Dermis microvascular lymphatic vessel endothelial cell (primary cell): ENCODE measurements at places on chromosomes 7 and 10. TPM values are rescaled to one million over a fixed set of nuclear protein-coding genes. Genes with fewer than 3 reads are reported as not detected.
A peak's percentile ranks its signal among the peaks of the same experiment; 100 is the strongest.

GRCh38 chr10:46992803-46993561 is 81.8 kb downstream of the PTPN20 start:
- DNase-seq, result peak; percentile 25

DNA sequence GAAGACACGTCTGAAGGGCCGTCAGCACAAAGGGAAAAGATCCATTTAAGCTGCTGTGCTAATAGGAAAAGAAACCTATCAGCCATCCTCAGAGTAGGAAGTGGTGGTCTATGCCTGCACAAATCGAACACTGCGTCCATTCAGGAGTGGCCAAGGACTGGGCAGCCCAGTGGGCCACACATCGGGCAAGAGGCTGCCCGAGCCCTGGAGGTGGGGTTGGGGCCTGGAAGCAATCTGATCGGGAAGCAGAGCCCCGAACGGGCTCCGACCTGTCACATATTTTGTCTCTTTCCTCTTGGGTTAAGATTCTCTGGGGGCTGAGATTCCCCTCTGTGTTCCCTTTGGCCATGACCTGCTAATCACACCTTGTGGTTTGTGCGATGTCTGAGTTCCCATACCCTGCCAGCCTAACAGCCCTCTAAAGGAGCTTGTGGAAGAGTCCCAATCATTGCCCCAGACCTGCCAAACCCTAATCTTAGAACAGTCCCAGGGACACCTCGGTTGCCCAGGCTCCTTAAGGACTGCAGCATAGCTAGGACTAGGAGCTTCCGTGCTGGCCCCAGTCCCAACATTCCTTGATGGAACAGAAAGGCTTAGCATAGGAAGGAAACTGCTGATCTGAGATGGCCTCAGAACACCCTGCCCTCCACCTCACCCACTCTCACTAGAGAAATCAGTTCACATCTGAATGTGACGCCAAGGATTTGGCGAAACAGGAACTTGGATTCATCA is 77.9 kb upstream of the SAMD8 start:
- DNase-seq, result no peak

DNA sequence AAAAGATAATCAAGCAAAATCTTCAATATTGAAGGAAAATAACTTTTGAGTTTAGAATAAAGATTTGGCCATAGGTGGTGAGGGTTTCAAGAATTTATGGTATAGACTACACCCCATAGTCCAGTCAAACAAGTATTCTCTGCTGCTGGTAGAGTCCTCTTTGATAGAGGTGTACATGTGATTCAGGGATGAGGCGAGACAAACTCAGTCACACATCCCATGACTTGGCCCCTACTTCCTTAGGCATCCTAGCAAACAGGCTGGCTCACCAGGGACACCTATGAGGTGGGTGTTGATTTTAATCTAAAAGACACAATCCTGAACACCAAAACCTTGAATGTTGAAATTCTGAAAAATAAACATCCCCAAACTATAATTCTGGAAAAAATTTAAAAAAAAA is 78.1 kb upstream of the SLC25A13 start:
- no peak for DNase-seq

GRCh38 chr10:87066178-87066577 is 28.5 kb downstream of the GLUD1 start:
- no peak for DNase-seq

GRCh38 chr10:100687143-100688003 is 58.0 kb upstream of the PAX2 start:
- no peak for DNase-seq

DNA sequence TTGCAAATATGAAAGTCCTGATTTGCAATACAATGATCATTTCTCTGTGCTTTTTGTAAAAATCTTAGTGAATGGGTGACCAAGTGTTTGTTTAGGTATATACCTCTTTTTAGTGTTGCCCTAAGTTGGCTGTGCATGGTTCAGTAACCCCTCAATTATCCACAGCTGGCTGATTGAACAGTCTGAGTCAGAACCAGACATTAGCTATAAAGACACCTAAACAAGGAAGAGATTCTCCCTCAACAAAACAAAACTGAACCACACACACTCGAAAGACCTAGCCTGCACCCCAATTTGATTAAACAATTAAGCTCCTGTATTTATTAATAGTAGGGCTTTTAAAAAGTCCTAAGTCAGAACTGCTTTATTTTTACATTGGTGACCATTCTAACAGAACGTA is 2.8 kb downstream of the RSBN1L start:
- no peak for DNase-seq

The LBX1 gene
- not detected in 2 replicates for total RNA-seq

DNA sequence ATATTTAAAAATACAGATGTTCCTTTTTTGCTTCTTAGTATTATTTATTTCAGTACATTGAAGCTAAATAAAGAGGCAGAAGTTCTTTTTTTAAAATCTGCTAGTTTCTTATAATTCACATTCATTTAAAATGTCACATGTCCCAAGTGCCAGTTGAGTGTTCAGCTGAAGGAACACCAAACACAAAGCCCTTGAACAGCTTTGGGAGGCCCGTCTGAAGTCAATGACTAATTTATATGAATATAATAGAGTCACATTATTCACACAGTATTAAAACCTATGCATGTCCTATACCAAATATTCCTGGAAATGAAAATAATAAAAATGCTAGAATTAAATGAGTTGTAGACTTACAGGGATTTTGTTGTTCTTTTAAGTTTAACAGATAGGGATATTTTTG is 70.3 kb downstream of the GNAI1 start:
- DNase-seq, result no peak

DNA sequence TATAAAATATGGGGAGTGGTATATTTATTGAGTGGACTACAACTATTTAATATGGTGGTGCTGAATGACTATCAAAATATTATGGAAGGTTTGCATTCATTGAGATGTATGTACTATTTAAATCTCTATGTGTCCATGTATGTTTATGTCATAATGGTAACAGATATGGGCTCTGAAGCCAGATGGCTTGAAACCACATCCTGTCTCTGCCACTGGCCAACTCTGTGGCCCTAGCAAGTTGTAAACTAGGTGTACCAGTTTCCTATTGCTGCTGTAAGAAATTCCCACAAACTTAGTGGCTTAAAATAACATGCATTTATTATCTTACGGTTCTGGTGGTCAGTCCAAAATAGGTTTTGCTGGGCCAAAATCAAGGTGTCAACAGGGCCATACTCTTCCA is 198.1 kb upstream of the NFE2L3 start:
- DNase-seq, result no peak

GRCh38 chr7:88490874-88491273 is 184.2 kb upstream of the STEAP4 start:
- no peak for DNase-seq

GRCh38 chr10:3067118-3067858 is at the start of gene PFKP:
Gene PFKP, plus strand, starts transcription at chr10:3067548. Its CDS starts 48 bp downstream, at chr10:3067596.
- no peak for DNase-seq

GRCh38 chr10:104322416-104322782 is 15.9 kb downstream of the ITPRIP start:
- DNase-seq, result no peak

The UNCX gene
- total RNA-seq, result not detected in 2 replicates

The OR2A25 gene
- total RNA-seq, result not detected in 2 replicates

The AHCYL2 gene
- total RNA-seq, result 4.0 and 7.6 TPM in 2 replicates

The ZEB1 gene
- 58.5 and 62.6 TPM in 2 replicates for total RNA-seq

DNA sequence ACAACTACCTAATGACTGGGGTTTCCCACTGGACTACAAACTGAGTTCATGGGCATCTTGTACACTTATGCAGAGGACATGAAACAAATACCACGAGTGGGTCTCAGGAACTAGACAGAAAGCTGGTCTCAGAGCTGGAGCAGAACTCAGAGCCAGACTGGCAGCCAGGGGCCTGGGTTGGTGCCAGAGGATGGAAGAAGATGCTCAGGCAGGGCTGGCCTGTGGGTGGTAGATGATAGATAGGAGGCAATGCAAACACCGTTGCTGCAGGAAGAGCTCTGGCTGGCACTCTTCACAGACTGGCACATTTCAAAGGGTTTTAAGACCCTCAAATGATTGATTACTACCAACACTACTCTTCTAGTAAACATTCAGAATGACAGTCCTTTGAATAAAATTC is 28.8 kb downstream of the ENO4 start:
- no peak for DNase-seq

The HYAL4 gene
- 0.39 and 1.0 TPM in 2 replicates for total RNA-seq

The CNPY1 gene
- total RNA-seq, result not detected in 2 replicates

GRCh38 chr10:60374836-60375235 is 14.8 kb downstream of the ANK3 start:
- DNase-seq, result no peak

The POR gene
- total RNA-seq, result 68.0 and 112 TPM in 2 replicates

- DNase-seq, result no peak
Observed at GRCh38 chr7:123652406-123652805, 3.3 kb upstream of the LMOD2 start.

The UCMA gene
- total RNA-seq, result not detected in 2 replicates

The CALML3 gene
- not detected in 2 replicates for total RNA-seq

- no peak for DNase-seq
Observed at GRCh38 chr10:50604049-50604640, 19.6 kb downstream of the SGMS1 start.

DNA sequence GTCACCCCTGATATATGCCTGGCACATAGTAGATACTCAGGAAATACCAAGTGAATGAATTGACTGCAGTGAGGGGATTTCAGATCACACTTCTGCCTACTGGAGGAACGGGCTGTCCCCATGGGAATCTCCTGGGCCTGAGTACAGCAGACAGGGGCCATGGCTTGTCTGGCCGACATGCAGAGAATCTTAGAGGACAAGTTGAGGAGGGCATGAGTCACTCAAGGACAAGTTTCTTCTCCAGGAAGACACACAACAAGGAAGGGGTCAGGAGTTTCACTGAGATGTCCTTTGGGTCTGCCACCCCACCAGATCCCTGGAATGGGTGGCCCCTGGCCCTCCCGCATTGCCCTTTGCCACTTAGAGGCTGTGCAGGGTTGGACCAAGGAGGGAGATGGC is 20.7 kb downstream of the PLPP4 start:
- no peak for DNase-seq

The AKR1B1 gene
- total RNA-seq, result 34.4 and 48.3 TPM in 2 replicates
